ENCODE measurements at places on chromosomes 12 and 14. TPM values are rescaled to one million over a fixed set of nuclear protein-coding genes. Genes with fewer than 3 reads are reported as not detected.

Gene NR1H4
- total RNA-seq, result not detected

- H3K4me3 ChIP-seq, result peak overlapping the region; percentile 64
- H3K27me3 ChIP-seq, result no peaks in the 10 kb centered on the region
- no peak for DNase-seq
- no peaks in the 10 kb centered on the region for H3K4me1 ChIP-seq
- H3K36me3 ChIP-seq, result no peaks in the 10 kb centered on the region
Observed at GRCh38 chr14:100285021-100285912, 21.0 kb downstream of the SLC25A29 start.

DNA sequence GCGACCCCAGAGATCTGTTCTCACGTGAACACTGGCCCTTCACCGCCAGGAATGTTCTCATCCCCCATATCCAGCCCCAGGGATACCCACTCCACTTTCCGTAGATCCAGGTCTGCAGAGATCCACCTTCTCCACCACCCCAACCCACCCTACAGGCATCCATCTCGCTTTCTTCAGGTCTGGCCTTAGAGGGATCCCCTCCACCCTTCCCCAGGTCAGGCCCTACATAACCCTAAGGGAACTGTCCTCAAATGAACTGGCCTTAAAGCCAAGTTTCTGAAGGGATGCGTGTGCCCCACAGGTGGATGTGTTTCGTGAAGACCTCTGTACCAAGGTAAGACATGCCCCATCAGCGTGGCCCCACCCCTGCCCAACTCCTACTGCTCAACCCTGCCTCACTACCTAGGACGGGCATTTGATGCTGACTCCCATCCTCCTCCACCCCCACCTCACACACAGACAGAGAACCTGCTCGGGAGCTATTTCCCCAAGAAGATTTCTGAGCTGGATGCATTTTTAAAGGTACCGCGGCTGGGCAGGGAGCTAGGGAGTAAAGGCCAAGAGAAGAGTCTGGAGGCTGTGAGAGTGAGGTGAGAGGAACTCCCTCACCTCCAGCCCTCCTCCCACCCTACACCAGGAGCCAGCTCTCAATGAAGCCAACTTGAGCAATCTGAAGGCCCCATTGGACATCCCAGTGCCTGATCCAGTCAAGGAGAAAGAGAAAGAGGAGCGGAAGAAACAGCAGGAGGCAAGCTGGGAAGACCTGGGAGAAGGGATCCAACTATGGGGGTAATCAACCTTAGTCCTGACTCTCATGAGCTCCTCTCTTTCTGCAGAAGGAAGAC lies 912 bp downstream of the PSME1 start:
- no peak for DNase-seq
- no peak overlapping the region for H3K27ac ChIP-seq
- peaks cover 12% of the 10 kb centered on the region for H3K4me1 ChIP-seq

- no peaks in the 10 kb centered on the region for H3K4me1 ChIP-seq
- no peaks in the 10 kb centered on the region for H3K36me3 ChIP-seq
- no peak overlapping the region for H3K27ac ChIP-seq
- no peak overlapping the region for H3K4me3 ChIP-seq
Observed at GRCh38 chr12:124303579-124304313, 8.9 kb downstream of the RFLNA start.

- no peaks in the 10 kb centered on the region for H3K36me3 ChIP-seq
- no peaks in the 10 kb centered on the region for H3K27me3 ChIP-seq
- no peak overlapping the region for H3K4me3 ChIP-seq
- DNase-seq, result peak; percentile 1
Observed at GRCh38 chr14:23512156-23512555, 39.4 kb downstream of the ZFHX2 start.

DNA sequence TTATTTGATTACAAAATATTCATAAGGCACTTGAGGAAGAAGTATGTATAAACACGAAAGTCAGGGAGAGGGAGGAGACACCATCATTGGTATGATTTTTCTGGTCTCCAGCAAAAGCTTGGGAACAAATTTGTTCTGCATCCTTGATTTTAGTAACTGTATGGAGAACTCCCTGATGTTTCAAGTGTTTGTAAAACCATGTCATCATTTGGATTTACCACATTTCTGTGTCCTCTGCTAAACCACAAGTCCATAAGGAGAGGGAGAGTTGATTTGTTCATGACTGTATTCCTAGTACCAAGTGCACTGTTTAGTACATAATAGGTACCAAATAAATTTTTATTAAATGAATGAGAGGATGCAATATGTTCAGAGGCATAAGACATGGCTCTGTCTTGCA lies 181.1 kb downstream of the BTG1 start:
- H3K4me1 ChIP-seq, result no peaks in the 10 kb centered on the region
- H3K27me3 ChIP-seq, result no peaks in the 10 kb centered on the region
- DNase-seq, result peak; percentile 34

GRCh38 chr12:122094137-122094734 lies 15.7 kb downstream of the MLXIP start:
- no peak for DNase-seq
- H3K27ac ChIP-seq, result no peak overlapping the region
- no peaks in the 10 kb centered on the region for H3K36me3 ChIP-seq

Measured in astrocyte (in vitro differentiated cells and primary cell).